AML-193 (cell line): ENCODE measurements at places on chromosomes 6 and 20.

DNA sequence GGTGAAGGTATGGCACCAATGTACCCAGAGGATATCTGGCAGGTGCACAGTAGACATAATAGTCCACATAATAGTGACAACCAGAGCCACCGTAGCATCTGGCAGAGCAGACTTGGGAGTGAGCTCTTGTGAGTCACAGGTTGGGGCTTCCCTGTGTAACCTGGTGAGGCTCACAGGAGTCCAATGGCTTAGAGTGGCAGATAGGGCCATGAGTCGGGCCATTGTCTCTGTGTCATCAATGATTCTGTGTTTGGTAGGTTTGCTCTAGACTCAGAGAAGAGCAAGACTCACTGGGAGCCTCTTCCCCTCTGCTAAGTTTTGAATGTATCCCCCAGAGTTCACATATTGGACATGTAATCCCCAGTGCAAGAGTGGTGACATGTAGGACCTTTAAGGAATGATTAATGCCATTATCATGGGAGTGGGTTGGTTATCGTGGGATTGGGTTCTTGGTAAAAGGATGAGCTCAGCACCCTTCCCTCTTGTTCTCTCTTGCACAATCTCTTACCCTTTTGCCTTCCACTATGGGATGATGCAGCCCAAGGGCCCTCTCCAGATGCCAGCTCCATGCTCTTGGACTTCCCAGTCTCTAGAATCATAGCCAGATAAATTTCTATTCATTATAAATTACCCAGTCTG lies 22.6 kb upstream of the SIRPA start:
- DNase-seq, result no peak

DNA sequence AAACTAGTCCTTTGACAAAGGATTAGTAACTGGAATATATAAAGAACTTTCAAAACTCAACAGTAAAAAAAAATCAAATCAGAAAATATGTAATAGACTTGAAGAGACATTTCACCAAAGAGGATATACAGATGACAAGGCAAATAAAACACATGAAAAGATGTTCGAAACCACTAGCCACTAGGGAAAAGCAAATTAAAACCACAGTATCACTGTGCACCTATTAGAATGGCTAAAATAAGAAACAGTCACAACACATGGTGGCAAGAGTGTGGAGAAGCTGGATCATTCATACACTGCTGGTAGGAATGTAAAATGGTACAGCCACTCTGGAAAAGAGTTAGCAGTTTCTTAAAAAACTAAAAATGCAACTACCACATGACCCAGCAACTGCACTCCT lies 14.9 kb downstream of the ZBTB2 start:
- DNase-seq, result no peak

- DNase-seq, result no peak
Measured at GRCh38 chr20:52346797-52347196, 155.2 kb upstream of the ZFP64 start.

DNA sequence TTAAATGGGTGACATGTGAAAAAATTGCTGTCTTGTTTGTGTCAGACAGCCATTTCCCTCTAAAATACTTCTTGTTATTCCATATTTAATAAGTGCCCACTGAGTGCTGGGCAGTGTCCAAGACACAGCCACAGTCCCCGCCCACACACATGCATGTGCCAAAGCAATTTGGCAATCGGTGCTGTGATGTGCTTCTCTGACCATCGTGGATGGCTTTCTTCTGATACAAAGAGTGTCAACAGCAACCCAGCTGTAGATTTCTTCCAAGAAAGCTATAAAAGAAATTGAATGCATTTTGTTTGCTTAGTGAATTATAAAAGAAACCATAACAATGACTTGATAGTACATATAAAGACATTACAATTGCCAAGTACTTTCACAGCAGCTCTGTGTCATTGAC lies 140.5 kb upstream of the ATXN1 start:
- no peak for DNase-seq

DNA sequence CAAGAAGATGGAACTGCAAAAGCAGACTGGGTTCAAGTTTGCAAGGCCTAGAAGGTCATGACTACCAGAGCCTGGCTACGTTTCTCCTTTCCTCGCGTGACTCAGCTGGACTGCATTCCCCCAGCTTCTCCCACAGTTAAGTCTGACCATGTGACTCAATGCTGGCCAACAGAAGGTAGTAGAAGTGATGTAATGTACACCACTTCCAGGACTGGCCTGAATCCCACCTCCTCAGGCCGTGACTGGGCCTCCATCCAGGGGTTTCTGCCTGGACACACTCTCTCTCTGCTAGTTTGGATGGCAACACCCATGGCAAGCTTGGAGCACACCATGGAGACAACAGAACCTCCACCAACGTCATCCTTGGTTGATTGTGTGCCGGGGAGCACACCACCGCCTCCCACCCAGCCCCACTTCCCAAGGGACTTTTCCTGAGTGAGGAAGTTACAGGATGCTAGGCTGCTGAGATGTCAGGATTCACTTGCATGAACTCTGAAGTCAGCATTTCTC lies 112.0 kb upstream of the CDYL start:
- no peak for DNase-seq

GRCh38 chr6:35064757-35065440 lies 76.2 kb downstream of the TCP11 start:
- DNase-seq, result no peak

GRCh38 chr6:7047966-7048365 lies 59.8 kb upstream of the RREB1 start:
- DNase-seq, result peak; percentile 63

GRCh38 chr20:6837730-6838129 lies 70.2 kb downstream of the BMP2 start:
- no peak for DNase-seq

DNA sequence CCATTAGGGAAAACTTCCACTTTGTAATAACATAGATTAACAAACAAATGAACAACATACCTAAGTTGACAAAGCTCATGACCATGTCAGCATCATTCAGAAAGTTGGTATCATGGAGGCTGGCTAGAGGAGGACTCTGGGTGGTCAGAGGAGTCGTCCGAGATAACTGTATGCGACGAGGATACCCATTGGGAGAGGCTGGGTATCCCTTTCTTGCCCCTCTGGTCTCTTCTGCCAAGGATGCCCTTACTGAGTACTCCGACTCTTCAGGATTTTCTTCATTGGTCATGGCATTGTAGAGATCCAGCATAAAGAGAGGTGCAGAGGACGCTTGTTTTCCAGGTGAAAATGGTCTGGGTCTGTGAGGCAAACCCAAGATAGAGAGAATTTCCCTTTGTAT lies 1.1 kb downstream of the BMP5 start:
- no peak for DNase-seq

GRCh38 chr6:136792095-136792409 lies 225 bp downstream of the MAP3K5 start:
- DNase-seq, result peak; percentile 63

GRCh38 chr6:2403546-2403945 lies 158.1 kb upstream of the GMDS start:
- DNase-seq, result no peak

- no peak for DNase-seq
Measured at GRCh38 chr6:23073821-23074220, 504.5 kb downstream of the HDGFL1 start.

- peak; percentile 76 for DNase-seq
Measured at GRCh38 chr6:26056583-26057350, 30.5 kb upstream of the HFE start.

GRCh38 chr20:63703976-63704748 lies 3.6 kb downstream of the ARFRP1 start:
- no peak for DNase-seq

- no peak for DNase-seq
Measured at GRCh38 chr6:89693207-89693606, 54.7 kb upstream of the LYRM2 start.

- DNase-seq, result no peak
Measured at GRCh38 chr6:134814076-134814695, 135.7 kb downstream of the ALDH8A1 start.
